ENCODE measurements at places on chromosomes 7 and 10.

DNA sequence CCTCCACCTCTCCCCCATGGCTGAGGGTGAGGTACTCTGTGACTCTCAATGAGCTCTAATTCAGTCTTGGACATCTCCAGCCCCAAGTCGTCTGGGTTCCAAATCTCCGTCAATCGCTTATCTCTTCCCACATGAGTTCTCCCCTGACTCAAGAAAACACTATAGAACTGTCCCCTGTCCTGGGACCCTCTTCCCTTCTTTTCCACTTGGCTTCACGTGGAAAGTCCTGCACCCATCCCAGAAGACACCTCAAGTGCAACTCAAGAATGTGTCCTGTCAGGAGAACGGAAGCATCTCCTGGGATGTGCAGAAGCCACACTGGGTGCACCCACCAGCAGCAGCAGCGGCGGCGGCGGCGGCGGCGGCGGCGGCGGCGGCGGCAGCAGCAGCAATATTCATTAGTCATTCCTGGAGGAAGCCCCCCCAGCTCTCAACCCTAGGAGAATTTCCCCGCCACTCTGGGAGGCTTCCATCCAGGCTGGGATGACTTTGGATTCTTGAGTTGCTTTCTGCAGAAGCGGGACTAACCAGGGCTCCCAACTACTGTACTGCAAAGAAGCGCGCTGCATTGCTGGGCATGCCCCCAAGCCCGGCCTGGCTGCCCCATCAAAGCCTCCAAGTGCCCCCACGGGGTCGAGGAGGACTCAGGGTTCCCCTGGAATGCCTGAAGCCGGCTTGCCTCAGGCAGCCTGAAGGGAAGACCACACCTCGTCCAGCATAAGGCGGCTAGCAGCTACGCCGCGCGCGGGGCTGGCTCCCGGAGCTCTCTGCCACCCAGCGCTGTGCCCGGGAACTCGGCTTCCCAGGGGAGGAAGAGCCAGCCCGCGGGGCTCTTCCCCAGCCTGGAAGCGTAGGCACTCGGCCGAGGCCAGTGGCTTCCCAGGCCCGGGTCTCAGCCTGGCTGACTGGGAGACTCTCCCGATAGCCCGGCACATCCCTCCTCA, 1.0 kb downstream of the CRTAC1 start:
- DNase-seq, result no peak

GRCh38 chr10:124611738-124612137, 132.4 kb downstream of the FAM53B start:
- peak; percentile 32 for DNase-seq

- no peak for DNase-seq
Observed at GRCh38 chr10:98296524-98296923, 28.5 kb upstream of the LOXL4 start.

DNA sequence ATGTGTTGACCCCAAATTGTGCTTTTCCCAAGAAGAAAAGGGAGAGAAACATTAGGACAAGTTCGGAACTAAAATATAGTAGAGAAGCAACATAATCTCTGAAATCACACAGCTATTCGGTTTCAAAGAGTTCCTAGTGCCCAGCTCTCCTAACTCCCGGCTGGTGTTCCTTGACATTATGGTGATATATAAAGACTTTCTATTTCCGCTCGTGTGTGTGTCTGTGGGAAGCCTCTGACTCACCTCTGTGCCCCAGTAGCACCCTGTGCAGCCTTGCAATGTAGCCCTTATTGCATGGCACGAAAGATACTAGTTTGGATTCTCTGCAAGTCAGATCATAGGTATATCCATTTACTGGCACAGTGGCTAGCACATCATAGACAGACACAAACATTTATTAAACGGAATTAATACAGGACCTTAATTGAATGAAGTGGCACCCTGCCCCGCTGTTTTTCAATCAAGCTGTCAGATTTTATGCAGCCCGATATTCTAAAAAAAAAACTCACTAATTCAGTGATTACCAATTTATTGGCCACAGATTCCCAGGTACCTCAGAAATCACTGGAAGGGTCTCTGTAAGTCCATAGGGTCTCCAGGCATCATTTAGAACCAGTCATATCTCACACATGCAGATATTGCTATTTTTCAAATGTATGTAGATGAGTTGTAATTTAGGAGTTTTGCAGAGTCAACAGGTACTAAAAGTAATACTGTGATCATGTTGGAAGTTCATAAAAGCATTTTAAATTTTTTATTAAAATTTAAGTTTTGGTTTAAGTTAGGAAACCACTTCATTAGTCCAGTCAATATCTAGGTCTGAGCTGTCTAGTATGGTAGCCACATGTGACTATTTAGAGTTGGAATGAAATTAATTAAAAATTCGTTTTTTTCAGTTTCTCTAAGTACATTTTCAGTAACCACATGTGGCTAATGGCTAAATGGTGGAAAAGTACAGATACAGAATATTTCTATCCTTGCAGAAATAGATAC, 43.3 kb downstream of the SFTPD start:
- no peak for DNase-seq

GRCh38 chr7:81433692-81434331, 336.0 kb downstream of the HGF start:
- DNase-seq, result no peak

DNA sequence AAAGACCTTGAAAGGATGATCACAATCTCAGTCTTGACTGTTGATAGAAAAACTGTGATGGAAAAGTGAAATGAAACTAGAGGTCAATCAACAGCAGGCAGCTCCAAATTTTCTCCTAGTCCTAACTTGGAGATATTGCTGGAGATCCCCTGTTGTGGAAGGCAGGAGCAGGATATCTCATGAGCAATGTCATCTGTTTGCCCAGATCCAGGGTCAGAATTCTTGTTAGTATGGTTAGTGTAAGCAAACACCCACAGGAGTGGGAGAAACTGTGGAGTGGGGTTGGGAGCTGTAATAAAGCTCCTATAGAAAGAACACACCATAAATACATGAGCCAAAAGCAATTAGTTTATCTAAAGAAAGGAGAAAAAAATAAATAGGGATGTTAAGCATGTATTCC, 169.0 kb downstream of the AKR1D1 start:
- no peak for DNase-seq

GRCh38 chr7:78018641-78019446, 220.3 kb downstream of the PHTF2 start:
- DNase-seq, result no peak

DNA sequence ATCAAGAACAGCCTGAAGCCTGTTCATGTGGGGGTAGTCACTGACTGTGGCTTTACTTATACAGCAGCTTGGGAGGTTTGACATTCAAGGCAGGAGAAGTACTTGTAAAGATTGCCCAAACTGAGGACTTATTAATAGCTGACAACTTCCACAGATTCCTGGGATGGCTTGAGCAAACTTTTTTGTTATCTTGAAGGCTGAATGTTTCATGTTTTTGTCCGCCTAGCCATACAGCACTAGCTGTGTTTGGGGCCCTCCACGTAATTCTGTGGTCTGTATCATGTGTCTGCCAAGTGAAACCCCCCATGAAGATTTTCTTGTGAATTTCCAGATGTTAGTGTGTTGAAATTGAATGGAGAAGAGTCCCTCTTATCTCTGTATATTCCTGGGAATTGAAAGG, 38.6 kb downstream of the FAS start:
- no peak for DNase-seq

DNA sequence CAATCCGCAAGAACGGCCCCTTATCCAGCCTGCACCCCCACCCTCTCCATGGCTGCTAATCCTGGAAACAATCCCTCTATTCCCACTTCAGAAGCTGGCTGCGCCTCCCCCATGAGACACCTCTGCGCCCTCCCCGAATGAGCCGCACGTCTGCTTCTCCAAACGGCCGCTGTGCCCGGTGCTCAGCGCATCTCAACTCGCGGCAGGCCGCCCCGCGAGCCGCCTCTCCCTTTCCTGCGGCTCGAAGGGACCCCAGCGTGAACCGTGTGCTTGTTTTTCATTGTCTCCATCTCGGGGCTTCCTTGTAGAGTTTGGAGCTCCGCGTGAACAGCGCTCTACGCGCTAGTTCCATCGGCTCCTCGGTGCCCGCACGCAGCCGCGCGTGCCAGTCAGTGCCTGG, 20.8 kb upstream of the FXYD4 start:
- DNase-seq, result no peak

- DNase-seq, result no peak
Observed at GRCh38 chr7:47988496-47989386, 9.3 kb upstream of the HUS1 start.

GRCh38 chr10:34862892-34863291, 47.8 kb upstream of the PARD3 start:
- DNase-seq, result no peak

DNA sequence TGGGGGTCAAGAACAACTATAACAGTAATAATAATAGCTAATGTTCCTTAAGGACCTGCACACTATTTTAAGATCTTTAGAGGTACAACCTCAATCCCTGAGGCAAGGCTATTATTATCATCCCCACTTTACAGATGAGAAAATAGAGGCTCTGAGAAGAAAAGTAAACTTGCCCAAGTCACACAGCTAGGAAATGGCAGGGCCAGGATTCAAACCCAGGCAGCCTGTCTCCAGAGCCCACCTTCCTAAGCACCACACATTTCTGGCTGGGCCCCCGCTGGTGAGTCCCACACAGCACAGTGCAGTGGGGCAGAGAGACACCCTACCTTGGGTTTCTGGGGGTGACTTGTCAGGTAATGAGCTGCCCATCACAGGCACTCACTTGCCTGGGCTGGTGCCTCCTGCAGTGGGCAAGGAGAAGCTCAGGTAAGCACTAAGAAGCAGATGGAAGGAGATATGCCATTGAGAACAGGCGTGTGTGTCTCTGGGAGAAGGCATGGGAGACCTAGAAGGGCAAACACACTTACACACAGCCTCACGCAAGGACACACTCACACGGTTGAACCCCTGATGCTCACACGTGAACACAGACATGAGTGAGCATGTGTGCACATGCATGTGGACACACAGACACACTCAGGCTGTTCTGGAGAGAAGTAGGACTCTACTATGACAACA, 104.4 kb upstream of the ZMIZ1 start:
- no peak for DNase-seq

DNA sequence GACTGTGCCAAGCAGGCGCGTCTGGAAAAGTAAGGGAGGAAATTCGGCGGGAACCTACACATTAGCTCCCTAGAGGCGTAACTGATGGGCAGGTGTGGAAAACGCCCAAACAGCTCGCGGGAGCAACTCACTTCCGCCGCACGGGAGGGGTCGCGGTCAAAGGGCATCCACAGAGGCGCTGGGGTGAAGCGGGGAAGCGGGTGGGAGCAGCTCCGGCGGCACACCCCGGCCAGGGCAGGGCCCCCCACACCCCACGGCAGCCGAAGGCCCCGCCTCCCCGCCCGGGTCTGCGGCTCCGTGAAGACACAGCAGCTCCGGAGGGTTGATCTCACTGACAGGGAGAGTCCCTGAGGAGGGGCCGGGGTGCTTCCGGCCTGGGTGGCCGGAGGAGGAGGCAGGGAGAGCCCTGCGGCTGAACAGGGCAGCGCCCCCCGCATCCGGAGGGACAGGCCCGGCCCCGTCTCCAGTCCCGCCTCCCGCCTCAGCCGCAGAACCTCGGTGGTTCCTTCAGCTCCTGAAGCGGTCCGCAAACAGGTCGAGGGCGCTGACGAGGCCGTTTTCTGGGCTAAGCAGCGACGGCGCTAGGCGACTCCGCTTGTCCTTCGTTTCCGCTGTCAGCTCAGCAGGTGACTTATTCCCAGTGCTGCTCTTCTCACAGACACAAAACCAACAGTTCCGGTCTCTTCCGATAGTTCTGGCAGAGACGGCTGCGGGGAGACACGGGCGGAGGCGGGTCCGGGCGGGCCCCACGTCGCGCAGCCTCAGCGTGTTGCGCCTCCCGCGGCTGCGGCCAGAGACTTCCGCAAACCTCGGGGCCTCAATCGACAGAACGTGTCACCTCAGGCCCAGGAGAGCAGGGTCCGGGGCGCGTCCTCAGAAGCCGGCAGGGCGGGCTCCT, 276.1 kb downstream of the DNAJB6 start:
- DNase-seq, result peak; percentile 65
